ENCODE measurements at places on chromosomes 5 and 9.

- DNase-seq: no peak
Observed at GRCh38 chr9:32004431-32005076, 379.9 kb upstream of the ACO1 start.

- no peak for DNase-seq
Observed at GRCh38 chr5:6197427-6197826, 180.9 kb downstream of the MED10 start.

DNA sequence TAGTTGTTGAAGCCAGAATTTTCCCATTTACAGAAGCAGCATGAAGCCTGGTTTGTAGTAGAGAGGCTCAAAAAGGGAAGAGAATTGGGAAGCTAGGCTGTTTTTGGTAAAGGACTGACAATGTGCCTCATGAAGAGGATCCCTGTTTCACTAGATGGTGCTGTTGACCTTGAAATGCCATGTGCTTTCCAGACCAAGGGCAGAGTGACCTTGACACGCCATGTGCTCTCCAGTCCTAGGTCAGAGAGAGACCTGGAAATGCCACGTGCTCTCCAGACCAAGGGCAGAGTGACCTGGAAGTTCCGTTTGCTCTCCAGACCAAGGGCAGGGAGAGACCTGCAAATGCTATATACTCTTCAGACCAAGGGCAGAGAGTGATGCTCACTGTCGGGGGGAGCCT lies 32.0 kb downstream of the UNC13B start:
- no peak for DNase-seq

DNA sequence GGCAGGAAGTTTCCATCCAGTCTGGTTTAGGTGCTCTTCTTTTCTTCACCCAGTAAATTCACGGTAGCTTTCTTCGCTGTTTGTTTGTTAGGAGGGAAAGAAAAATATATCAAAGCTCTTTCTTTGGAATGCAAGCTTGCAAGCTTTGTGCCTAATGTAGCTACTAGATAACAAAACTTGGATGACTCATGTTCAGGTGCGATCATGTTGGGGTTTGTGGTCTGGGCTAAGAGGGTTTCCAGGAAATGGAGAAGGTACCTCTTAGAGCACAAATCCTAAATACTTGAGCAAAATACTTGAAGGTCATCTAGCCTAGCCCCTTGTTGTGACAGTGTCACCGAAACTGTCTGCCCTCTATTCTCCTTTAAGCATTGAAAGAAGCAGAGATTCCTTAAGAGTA lies 17.7 kb downstream of the SRP19 start:
- DNase-seq: no peak

- no peak for DNase-seq
Observed at GRCh38 chr9:98658951-98659351, 49.8 kb downstream of the GABBR2 start.

DNA sequence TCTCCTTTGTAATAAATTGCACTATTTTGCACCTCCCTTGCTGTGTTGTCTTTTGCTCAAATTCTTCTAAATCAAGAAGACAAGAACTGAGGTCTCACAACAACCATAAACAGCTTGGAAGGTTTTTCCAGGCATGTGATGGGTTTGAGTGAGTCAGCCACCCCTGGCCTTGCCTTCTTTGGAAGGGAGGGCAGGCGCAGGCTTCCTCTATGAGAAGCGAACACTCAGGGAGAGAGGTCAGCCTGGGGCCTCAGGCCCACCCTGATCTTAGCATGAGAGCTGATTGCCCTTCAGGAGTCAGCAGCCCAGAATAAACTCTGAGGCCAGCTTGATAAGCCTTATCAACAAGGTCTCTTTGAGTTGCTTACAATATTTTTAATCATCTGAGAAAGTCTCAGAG lies 31.6 kb downstream of the S1PR3 start:
- DNase-seq: no peak

- DNase-seq: peak; percentile 38
Observed at GRCh38 chr9:127263664-127264063, 910 bp upstream of the GARNL3 start.

DNA sequence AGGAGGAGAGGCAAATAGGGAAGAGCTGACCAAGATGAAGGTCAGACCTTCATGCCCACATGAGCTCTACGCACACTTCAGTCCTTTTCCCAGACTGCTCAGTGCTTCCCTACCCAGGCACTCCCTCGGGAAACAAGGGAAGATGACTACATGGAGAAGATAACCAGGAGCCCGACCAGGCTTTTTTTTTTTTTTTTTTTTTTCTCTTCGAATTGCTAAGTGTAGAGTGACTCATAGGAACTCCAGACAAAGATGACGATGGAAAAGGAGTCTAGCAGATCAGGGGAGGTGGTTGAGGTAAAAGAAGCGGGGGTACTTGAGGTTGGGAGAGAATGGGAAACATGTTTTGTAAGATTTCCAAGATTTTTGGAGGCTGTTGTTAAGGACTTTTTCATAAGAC lies 526.1 kb downstream of the BNC2 start:
- no peak for DNase-seq

DNA sequence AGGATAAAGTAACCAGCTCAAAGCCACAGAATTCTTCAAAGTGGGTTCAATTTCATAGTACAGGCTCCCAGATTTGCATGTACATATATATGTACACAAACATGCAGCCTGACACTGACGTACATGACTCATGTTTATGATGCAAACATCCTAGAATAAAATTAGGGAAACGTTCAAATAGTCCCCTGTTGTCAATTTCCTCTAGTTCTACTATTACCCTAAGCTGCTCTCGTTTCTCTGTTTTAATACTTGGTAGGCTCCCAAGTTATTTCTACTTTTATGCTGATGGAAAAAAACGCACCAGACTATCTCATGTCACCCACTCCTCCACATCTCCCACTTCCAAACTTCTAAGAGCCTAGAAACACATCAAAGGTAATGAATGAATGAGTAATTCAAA lies 229.7 kb downstream of the EPB41L4A start:
- DNase-seq: no peak

DNA sequence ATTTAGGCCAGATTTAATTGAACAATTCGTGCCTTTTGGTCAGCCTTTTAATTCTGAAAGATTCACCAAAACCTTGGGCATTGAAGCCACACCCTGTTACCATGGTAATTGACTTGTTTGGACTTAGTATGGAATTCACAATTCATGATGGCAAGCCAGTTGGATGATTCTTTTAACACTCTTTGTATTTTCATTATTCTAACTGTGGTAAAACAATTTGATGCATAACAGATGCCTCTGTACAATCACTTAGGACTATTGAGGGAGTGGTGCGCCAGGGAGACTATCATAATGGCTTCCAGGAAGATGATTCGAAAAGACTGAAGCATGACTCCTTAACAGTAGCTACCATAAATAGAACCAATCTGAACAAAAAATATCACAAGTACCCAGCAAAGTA lies 381.1 kb upstream of the ADAMTS16 start:
- no peak for DNase-seq

DNA sequence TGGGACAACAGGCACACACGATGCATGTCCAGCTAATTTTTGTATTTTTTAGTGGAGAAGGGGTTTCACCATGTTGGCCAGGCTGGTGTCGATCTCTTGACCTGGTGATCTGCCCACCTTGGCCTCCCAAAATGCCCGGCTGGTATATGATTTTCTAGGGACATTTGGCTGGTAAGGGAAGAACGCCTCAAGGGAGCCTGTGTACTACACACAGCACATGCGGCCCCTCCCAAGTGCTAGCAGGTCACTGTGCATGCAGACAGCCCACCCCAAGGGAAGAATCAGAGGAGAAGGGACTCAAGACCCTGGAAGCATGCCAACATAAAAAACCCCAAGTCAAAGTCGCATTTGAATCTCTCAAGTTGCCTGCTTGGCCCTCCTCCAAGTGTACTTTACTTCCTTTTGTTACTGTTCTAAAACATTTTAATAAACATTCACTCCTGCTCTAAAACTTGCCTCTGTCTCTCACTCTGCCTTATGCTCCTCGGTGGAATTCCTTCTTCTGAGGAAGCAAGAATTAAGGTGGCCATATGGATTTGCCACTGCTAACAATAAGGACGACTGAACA lies 24.3 kb upstream of the OTULINL start:
- no peak for DNase-seq

- no peak for DNase-seq
Observed at GRCh38 chr9:96447406-96447805, 2.6 kb upstream of the HABP4 start.

DNA sequence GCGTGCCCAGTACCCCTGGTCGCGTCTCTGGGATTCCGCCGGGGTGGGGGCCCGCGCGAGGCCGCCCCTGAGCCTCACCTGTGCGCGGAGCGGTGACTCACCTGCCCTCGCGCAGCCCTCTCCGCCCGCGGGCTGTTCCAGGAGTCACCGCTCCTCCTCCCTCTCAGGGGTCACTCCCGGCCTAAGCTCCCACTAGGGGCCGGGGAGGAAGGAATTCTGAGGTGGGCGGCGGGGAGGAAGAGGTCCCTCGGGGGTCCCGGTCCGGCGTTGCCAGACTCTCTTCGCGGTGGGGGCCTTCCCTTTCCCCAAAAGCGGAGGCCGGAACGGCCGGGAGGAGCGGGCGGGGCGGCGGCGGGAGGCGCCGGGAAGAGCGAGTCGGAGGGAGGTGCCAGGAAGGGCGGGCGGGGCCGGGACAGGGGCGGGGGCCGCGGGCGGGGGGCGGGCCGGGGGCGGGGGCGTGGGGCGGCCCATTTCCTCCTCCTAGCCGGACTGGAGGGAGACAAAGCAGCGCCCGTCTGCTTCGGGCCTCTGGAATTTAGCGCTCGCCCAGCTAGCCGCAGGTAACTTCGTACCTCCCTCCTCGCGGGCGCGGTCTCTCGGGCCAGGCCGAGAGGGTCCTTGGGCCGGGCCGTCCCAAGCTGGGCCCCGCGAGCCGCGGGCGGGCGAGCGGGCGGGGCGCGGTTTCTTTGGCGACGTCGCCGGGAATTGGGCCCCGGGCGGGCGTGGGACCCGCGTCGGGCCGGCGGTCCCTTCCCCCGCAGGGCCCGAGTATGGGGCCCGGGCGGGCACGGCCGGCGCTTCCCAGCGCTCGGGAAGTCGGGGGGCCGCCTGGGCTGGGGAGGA lies at the start of gene CTNNA1:
CTNNA1 (plus strand) TSS at position 475 of the 843 bp plus-strand sequence. CDS start 28,500 bp downstream, outside the sequence.
- DNase-seq: peak; percentile 74

GRCh38 chr9:85876628-85877027 lies 64.3 kb upstream of the NAA35 start:
- no peak for DNase-seq

DNA sequence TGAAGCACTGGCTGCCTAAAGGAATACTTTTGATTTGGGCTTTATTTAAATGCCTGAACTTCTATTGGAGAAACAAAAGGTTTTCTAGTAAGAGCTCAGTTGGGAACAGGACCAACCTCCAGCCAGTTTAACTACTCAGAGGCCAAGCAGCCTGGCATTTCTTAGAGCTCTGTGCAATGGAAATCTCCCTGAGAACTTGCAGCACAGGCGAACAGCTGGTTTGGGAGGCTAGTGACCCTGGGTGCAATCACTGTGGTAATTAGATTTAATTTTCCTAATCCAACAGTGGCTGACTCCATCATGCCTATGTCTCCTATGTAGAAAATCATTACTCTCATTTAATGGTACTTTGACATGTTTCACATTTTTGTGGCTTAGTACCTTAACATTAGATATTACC lies 1.0 kb upstream of the CDH6 start:
- DNase-seq: no peak

DNA sequence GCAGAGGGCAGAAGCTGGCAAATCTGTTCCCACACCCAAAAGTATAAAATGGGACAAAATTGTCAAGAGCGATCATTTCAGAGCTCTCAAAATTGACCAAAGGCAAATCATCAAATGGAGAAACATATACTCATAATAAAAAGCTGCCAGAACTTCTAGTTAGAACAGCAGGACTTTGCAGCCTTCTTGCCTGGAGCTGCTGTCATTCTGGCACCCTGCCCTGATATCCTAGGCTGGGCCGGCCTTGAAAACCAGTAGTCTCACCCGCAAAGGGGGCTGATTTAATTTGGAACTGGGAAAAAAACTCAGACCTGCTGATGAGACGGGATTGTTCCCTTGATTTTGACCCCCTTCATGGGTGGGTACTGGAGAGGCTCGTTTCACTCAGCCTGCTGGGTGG lies 18.5 kb downstream of the OR2V1 start:
- DNase-seq: no peak

- DNase-seq: no peak
Observed at GRCh38 chr5:56810826-56811225, 4.5 kb upstream of the MAP3K1 start.

- DNase-seq: no peak
Observed at GRCh38 chr5:116292321-116292720, 207.5 kb downstream of the COMMD10 start.

DNA sequence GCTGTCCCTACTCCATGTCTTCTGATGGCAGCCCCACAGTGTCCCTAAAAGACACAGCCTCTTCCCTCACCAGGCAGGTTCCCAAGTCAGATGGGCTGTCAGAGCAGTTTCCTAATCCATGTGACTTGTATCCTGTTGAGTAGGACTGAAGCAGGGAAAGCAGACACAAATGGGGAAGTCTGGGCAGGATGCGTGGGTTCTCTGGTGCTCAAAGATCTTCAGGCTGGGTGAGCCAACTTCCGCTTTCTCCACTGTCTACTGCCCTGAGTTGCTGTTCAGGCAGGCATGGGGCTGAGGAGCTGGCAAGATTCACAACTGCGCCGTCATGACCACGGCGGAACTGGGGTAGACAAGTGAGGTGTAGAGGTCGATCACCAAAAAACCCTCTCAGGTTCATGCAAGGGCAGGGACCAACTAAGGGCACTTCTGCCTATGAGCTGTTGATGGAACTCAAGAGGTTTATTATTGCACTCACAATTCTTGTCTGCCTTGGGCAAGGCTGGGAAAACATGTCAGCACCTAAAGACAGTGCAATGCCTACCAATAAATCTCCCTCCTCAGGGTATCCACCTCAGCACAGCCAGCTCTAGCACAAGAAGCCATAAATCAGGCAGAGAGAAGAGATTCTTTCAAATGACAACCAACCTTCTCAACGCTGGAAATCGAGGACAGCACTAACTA lies 83.4 kb downstream of the RAPGEF1 start:
- DNase-seq: peak; percentile 55

DNA sequence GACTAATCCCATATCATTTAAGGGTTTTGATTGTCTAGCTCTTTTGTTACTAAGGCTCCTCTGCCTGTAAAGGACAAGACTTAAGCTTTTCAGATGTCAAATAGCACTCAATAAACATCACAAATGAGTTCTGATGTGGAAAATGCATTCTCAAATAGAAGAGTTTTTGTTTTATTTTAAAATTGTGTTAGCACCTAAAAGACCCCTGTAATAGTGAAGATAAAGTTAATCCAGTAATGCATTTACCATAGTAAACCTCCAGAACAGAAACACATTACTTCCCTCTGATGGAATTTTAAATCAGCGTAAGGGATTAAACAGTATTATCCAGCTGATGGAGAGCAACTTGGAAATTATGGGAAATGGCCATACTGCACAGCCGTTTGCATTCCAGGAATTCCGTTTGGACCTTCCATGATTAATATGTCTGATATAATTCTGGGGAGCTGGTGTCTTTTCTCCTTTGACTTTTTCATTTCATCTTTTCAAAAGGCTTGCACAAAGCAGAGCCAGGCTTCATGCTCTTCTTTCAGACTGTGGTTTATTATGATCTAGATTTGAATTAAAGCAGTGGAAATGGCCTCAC lies 105.6 kb downstream of the PPP2R2B start:
- DNase-seq: no peak
